IMR-90 (cell line): ENCODE measurements at places on chromosomes 7 and 10. TPM values are rescaled to one million over a fixed set of nuclear protein-coding genes. Genes with fewer than 3 reads are reported as not detected.

CCL24 gene
- not detected in 2 replicates for total RNA-seq

DNA sequence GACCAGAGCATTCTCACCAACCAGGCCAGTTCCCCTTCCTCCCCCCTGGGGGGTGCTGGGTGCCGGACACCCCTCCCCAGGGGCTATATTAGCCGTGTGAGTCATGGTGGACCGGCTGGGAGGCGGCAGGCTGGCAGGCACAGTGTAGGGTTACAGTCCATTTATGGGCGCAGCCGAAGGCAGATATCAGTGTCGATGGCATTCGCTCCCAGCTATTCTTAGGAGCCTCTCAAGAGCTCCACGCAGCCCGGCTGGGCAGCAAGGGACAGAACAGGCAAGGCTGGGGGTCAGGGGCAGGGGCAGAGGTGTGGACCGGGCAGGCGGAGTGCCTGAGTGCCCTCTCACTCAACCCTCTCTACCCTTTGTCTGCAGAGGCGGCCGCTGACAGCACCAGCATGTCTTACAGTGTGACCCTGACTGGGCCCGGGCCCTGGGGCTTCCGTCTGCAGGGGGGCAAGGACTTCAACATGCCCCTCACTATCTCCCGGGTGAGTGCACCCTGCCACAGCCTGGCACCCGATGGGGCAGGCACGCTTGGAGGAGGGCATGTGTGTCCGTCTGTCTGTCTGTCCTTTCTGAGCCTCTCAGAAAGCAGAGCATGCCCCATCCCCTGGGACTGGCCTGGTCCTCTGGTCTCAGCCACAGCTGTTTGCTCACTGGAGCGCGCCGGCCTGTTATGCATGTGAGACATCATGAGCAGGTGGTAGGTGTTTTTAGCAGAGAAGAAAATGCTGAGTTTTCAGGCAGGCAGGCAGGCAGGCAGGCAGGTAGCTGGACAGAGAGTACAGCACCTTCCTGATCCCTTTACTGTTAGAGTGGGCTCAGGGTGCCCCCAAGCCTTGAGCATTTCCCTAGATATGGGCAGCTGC lies at the start of gene LDB3:
TSS of gene LDB3 (plus strand) at position 215 of the 869 bp plus-strand sequence. CDS start at position 396, 181 bp downstream.
- H3K36me3 ChIP-seq: no peaks in the 10 kb centered on the region
- H3K27ac ChIP-seq: peak within 1 kb of the TSS; percentile 79
- H3K4me3 ChIP-seq: peak within 1 kb of the TSS; percentile 19; the same call in 1 of the 2 replicates
- H3K27me3 ChIP-seq: no peaks in the 10 kb centered on the region

DNA sequence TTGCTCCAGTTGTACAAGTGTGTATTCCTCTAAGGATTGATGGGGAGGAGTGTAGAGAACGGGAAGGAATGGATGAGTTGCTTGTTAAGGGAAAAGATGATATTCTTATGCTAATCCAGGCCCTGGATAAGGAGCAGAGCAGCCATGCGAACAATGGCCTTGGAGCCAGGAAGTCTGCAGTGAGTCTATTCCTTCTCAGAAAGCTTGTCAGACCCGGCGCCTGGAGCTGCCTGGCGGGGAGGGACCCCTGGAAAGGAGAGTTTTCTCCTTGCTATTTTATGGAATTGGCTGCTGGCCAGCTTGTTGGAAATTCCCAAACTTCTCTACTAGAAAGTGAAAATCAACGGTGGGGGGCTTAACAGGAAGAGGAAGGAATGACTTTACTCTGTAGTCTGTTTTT lies 89.1 kb downstream of the MMRN2 start:
- no peak overlapping the region for H3K27ac ChIP-seq
- H3K27me3 ChIP-seq: no peaks in the 10 kb centered on the region
- no peak overlapping the region for H3K4me3 ChIP-seq
- peak; percentile 47 for DNase-seq
- no peaks in the 10 kb centered on the region for H3K36me3 ChIP-seq

UCN3 gene
- not detected in 2 replicates for total RNA-seq

GRCh38 chr7:117127585-117128168 lies 174.4 kb downstream of the ST7 start:
- H3K4me1 ChIP-seq: peaks cover 12% of the 10 kb centered on the region
- no peak overlapping the region for H3K4me3 ChIP-seq
- DNase-seq: peak; percentile 72
- no peaks in the 10 kb centered on the region for H3K27me3 ChIP-seq
- no peak overlapping the region for H3K27ac ChIP-seq

MYO1G gene
- total RNA-seq: under 0.01 TPM in 2 replicates

DNA sequence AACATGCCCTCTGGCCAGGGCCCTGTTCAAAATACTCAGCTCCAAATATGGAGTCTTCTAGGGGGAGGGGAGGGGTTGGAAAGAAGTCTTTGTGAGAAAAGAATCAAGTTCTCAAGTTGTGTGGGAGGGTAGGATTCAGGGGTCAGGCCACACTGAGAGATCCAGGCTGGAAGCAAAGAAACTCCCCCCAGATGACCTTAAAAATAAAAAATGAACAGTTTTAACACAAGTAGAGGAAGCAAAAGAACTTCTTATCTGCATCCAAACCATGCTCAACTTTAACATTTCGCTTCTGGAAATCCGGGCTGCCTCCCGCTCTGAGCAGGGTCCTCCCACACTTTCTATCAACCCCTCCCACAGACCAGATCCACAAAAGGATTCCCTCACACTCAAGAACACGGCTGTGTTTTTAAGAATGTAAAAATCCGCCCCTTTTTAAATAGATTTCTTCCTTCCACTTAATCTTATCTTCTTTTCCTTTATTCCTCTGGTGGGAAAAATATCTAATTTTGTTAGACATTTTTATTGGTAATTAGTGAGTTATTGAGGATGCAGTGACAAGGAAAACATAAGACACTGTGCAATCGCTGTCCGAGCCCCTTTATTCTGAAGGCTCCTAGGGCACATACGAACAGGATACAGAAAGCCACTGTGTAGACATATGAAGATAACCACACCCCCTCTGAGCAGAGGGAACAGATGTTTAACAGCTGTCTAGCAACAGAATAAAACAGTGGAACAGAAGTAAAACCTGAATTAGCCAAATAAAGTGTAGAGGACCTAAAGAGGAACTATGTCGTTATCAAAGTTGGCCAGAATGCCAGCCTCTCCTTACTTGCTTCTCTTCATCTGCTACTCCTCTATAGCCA lies 43.8 kb downstream of the CYTH3 start:
- peak; percentile 74 for DNase-seq
- H3K4me1 ChIP-seq: peaks cover 22% of the 10 kb centered on the region
- no peaks in the 10 kb centered on the region for H3K27me3 ChIP-seq
- H3K36me3 ChIP-seq: no peaks in the 10 kb centered on the region
- H3K4me3 ChIP-seq: 0 out of 2 replicates have a peak overlapping the region, but pooled peaks have one; percentile 4

DNA sequence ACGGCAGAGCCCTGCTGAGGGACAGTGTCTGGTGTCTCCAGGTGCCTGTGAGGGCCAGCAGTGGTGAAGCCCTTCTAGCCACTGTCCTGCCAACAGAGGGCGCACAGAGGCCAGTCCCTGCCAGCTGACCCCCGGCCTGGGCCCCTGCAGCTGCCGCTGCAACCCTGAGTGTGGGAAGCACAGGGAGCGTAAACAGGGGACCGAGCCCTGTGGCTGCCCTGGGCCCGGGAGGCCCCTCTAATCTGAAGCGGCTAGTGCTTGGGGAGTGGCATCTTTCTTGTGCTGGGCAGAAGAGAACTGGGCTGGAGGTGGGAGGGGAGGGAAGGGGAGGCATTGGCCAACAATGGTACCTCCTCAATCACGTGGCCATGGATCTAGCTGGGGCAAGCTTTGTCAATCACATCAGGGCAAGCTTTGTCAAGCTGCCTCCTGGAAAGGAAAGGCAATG lies 34.6 kb downstream of the TRIM8 start:
- peaks cover 44% of the 10 kb centered on the region for H3K4me1 ChIP-seq
- H3K27ac ChIP-seq: peak overlapping the region; percentile 15
- DNase-seq: peak; percentile 52
- peaks cover 9% of the 10 kb centered on the region; the same call in 1 of the 2 replicates for H3K36me3 ChIP-seq
- no peaks in the 10 kb centered on the region for H3K27me3 ChIP-seq

LRRC18 gene
- not detected in 2 replicates for total RNA-seq

GRCh38 chr7:36736899-36737211 lies 12.6 kb upstream of the AOAH start:
- H3K4me1 ChIP-seq: no peaks in the 10 kb centered on the region
- DNase-seq: no peak
- H3K36me3 ChIP-seq: no peaks in the 10 kb centered on the region
- H3K27me3 ChIP-seq: no peaks in the 10 kb centered on the region
- no peak overlapping the region for H3K4me3 ChIP-seq
- no peak overlapping the region for H3K27ac ChIP-seq

DNA sequence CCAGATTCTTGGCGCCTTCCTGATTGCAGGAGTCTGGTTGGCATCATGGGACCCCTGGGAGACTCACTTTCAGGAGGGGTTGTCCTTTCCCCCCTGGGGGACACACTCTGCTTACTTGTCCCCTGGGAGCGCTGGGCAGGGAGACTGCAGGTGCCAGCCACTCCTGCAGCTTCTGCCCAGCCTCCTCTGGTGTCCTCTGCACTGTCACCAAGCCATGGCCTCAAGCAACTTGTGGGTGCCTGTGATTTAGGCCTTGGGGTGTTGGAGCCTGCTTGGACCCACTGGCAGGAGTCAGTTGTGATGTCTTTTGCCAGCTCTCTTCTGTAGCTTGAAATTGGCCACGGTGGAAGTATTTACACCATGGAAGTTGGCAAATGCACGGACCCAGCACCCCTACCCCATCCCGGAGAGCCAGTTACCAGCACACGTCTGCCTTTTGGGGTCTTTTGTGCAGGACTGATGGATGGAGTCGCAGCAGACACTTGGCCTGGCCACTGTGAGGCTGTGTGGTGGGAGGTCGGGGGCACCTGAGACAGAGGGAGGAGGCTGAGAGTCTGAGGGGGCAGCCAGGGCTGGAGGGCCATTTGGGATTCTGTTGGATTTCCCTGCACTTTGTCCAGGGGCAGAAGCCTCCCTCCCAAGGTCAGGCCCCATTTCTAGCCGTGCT lies 104.7 kb downstream of the LHPP start:
- H3K36me3 ChIP-seq: no peaks in the 10 kb centered on the region
- H3K27ac ChIP-seq: no peak overlapping the region
- H3K4me3 ChIP-seq: no peak overlapping the region
- H3K4me1 ChIP-seq: no peaks in the 10 kb centered on the region
- peaks cover 20% of the 10 kb centered on the region for H3K27me3 ChIP-seq
- DNase-seq: no peak

DNA sequence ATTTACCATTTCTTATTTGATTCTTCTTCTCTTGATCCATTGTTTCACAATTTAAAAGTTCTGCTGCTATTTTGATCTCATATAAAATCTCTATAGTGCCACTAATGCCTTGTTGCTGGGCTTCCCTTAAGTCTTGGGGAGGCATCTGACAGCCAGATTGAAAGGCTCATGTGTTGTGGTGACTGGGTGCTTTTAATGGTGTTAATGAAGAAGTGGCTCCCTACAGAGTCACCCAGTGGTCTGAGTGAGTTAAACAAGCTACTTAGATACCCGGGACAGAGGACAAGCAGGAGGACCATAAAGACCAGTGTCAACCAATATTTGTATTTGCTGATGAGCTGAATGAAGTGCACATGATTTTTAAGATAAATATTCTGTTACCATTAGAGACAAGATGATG lies 176.4 kb upstream of the HABP2 start:
- peaks cover 6% of the 10 kb centered on the region for H3K27me3 ChIP-seq
- no peak overlapping the region for H3K4me3 ChIP-seq
- no peaks in the 10 kb centered on the region for H3K36me3 ChIP-seq
- peaks cover under 1% of the 10 kb centered on the region; the same call in 1 of the 2 replicates for H3K4me1 ChIP-seq

DNA sequence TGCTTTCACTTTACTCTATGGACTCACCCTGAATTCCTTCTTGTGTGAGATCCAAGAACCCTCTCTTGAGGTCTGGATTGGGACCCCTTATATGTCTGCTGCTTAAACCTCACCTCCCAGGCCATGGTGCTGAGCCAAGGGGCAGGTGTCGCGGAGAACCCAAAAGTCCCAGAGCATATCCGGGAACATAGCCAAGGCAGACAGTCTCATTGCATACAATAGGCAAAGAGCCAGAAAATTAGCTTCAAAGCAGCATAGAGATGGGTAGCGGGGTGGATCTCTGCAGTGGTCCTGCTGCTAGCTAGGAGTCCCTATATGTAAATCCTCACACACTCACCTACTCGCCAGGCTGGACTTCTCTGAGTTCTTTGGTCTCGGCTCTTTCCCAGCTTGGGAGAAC lies 5.5 kb downstream of the CCL24 start:
- H3K4me1 ChIP-seq: no peaks in the 10 kb centered on the region
- H3K36me3 ChIP-seq: no peaks in the 10 kb centered on the region
- peaks cover 9% of the 10 kb centered on the region for H3K27me3 ChIP-seq
- DNase-seq: no peak
- no peak overlapping the region for H3K4me3 ChIP-seq

DNA sequence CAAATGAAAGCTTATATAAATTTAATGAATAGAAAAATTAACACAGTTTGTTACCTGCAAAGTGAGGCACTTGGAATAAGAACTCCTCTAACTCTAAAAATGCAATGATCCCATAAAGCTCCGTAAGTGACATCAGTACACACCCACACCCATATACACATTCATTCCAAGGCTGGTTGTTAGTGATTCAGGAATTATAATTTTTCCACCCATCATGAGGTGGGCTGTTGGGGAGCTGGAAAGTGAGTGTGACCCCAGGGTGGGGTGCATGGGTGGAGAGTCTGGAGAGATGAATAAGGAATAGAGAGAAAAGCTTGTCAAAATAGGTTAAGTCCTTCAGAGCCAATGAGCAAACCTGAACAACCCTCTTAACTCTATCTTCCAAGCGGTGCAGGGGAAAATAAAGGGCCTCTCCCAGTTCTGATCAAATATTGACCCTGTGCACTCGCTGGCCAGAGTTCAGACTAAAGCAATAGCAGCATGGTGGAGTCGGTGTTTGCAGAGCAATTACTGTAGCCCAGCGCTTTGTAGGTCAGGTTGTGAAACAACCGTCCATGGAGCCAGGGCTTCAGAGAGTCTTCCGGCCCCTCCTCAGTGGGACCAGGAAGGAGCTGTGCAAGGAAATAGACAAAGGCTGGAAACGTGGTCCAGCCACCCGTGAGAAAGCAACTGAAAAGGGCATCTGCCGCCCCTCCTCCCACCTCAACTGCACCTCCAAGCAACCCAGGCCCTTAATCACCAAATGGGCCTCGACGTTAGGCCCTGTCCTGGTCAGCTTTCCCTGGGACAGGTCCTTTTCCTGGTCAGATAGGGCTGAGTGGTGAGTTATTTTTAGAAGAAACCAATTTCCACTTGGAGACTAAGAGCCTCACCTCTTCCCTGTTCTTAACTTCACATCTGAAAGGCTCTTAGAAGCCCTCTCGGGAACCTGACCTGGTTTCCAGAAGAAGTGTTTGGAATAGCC lies 61.2 kb downstream of the SH3PXD2A start:
- no peak for DNase-seq
- H3K27me3 ChIP-seq: no peaks in the 10 kb centered on the region
- no peak overlapping the region for H3K4me3 ChIP-seq
- H3K36me3 ChIP-seq: peaks cover 2% of the 10 kb centered on the region; the same call in 1 of the 2 replicates
- H3K4me1 ChIP-seq: peaks cover 2% of the 10 kb centered on the region

DNA sequence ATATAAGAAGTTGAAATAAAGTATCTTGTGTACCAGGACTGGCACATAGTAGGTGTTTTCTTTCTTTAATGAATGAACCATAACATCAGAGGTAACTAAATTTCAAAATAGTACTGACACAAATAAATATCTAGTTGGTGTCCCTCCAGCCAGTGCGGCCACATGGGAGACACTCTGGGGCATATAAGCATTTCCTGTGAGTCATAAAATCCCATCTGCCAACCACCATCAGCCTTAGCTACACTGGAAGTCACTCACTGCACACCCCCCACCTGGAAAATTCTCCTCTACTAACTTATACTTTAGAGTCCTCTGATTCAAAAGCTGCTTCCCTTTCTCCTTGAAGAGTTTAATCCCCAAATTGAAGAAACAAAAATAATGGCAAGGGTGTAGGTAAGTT lies 32.5 kb downstream of the DYDC1 start:
- no peaks in the 10 kb centered on the region for H3K27me3 ChIP-seq
- H3K4me1 ChIP-seq: no peaks in the 10 kb centered on the region
- no peaks in the 10 kb centered on the region for H3K36me3 ChIP-seq
- H3K4me3 ChIP-seq: no peak overlapping the region
- no peak overlapping the region for H3K27ac ChIP-seq
